MG63 (cell line): ENCODE measurements at places on chromosomes 1 and 21. TPM values are rescaled to one million over a fixed set of nuclear protein-coding genes. Genes with fewer than 3 reads are reported as not detected.

GRCh38 chr1:117794073-117794472 lies 135.3 kb downstream of the GDAP2 start:
- DNase-seq = peak; percentile 19

DNA sequence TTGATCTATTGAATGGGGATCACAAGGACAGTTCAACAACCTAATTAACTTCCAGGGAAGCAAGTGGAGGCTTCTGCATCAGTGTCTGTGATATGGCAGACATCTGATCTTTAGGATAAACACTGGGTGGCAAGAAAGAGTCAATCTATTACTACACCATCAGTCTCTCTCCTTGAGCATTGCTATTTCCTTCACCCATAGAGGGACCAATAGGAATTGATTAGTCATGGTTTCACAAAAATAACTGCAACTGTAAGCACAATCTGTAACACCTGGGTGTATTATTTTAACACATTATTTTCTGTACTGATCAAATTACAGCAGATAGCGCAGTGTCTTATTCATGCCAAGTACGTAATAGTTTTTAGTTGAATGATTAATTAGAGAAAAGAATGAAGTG lies 50.3 kb downstream of the USP24 start:
- no peak for DNase-seq

GRCh38 chr1:30465096-30465495 lies 258.3 kb downstream of the MATN1 start:
- no peak for DNase-seq

GRCh38 chr1:63693944-63694571 lies 79.8 kb upstream of the ROR1 start:
- no peak for DNase-seq

- no peak for DNase-seq
These were observed 245.3 kb downstream of the SLC45A1 start for GRCh38 chr1:8562881-8563865.

- no peak for DNase-seq
These were observed 86.0 kb downstream of the PRRX1 start for GRCh38 chr1:170749959-170750358.

Gene FOXJ3
- 27.5 and 28.7 TPM in 2 replicates for total RNA-seq

DNA sequence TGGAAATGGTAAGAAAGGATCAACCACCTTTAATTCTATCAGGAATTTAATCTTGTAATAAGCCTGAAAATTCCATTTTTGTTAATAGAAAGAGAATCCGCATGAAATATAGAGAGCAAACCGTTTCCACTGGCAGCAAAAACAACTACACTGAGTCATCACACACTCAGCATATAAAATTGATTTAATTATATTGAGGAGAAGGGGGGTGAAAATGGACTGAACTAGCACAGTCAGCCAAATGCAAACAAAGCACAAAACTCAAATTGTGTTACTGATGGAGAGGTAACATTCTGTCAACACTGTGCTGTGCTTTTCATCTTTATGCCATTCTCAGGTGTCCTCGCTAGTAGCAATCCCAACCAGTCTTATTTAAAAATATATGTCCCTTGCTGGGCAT lies 1583.9 kb downstream of the MRPL39 start:
- DNase-seq = peak; percentile 30

GRCh38 chr1:110259770-110260169 lies 49.7 kb downstream of the KCNC4 start:
- no peak for DNase-seq
